Activated CD4-positive, alpha-beta T cell treated with anti-CD3 and anti-CD28 coated beads, Interleukin-2, amount 10 ng/mL, durations not matched to agents 7 days and 5 days (primary cell): ENCODE measurements at places on chromosomes 6 and 20. TPM values are rescaled to one million over a fixed set of nuclear protein-coding genes. Genes with fewer than 3 reads are reported as not detected.
A peak's percentile ranks its signal among the peaks of the same experiment; 100 is the strongest.

WFDC12 gene
- not detected for total RNA-seq

GRCh38 chr6:169933839-169934698, 182.6 kb downstream of the ERMARD start:
- H3K27ac ChIP-seq, result no peak overlapping the region
- no peak overlapping the region for H3K4me3 ChIP-seq
- no peaks in the 10 kb centered on the region for H3K4me1 ChIP-seq
- no peaks in the 10 kb centered on the region for H3K36me3 ChIP-seq

DNA sequence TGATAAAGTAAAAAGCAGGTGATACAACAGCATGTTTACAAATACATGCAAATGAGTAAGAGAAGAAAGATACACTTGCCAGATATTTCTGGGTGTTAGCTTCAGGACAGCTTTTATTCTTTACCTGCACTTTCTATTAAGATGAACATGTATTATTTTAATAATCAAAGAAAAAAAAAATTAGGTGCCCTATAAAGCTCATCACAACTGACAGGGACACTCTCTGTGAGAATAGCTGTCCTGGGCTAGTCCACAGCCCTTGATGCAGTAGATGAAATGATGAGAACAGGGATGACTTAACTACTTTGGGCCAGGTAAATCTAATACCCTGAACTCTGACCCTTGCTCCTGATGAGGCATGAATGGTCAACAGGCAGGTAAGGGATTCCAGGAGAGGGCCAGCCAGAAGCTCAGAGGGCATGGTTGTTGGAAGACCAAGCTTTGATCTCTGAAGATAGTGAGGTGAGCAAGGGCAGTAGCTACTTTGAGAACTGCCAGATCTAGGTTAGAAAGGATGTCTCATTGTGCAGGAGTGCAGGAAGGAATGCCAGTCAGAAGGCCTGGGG, 15.6 kb downstream of the NSFL1C start:
- H3K27ac ChIP-seq, result no peak overlapping the region
- no peak for DNase-seq

DNA sequence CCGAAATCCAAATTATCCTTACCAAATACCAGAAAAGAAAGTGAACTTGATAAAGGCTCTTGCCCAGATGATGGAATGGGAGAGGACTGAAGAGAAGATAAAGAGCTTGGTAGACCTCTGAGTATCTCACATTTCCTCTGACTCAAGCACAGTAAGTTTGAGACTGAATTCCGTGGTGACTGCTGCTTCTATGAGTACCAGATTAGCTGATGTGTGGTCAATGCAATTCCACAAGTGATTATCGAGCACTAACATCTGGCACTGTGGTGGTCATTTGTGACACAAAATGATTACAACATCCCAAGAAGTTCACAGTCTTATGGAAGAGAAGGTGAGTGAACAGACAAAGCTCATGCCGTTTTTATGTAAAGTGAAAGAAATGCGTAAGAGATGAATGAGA, 2.6 kb upstream of the RPS6KA2 start:
- peaks cover 24% of the 10 kb centered on the region for H3K4me1 ChIP-seq
- H3K27me3 ChIP-seq, result peaks cover 32% of the 10 kb centered on the region
- no peaks in the 10 kb centered on the region for H3K36me3 ChIP-seq

DNA sequence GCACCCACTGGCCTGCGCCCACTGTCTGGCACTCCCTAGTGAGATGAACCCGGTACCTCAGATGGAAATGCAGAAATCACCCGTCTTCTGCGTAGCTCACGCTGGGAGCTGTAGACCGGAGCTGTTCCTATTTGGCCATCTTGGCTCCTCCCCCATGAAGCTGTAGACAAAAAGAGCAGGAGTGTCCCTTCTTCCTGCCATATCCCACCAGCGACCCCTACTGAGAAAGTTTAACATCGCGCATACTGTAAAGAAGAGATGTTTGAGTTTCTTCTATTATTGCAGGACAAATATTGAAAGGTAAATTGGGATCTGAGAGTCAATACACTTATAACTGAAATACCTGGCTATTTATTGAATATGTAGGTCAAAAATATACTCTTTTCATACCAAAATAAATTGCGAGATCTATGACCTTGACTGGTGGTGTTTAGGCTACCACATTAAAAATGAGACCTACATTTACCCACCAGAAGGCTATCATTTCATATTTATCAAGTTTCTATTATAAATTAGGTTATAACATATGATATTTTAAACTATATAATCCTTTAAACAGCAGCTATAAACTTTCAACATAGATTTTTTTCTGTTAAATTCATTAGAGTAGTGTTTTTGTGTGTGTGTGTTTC, 586.3 kb downstream of the HTR1B start:
- DNase-seq, result no peak
- no peaks in the 10 kb centered on the region for H3K36me3 ChIP-seq
- H3K27ac ChIP-seq, result no peak overlapping the region
- no peaks in the 10 kb centered on the region for H3K4me1 ChIP-seq
- no peaks in the 10 kb centered on the region for H3K27me3 ChIP-seq

GRCh38 chr6:154360476-154360875, 3.9 kb upstream of the IPCEF1 start:
- H3K27ac ChIP-seq, result no peak overlapping the region
- H3K27me3 ChIP-seq, result peaks cover 25% of the 10 kb centered on the region
- H3K4me1 ChIP-seq, result peaks cover 9% of the 10 kb centered on the region
- no peak overlapping the region for H3K4me3 ChIP-seq

ARMH2 gene
- 2.3 TPM for total RNA-seq

TAF8 gene
- 60.2 TPM for total RNA-seq

TMEM74B gene
- total RNA-seq, result 0.10 TPM

- no peak overlapping the region for H3K27ac ChIP-seq
- no peak overlapping the region for H3K4me3 ChIP-seq
- H3K4me1 ChIP-seq, result peaks cover 5% of the 10 kb centered on the region
- no peaks in the 10 kb centered on the region for H3K36me3 ChIP-seq
- DNase-seq, result no peak
Observed at GRCh38 chr6:150314230-150315188, 54.3 kb upstream of the IYD start.

- H3K4me3 ChIP-seq, result no peak overlapping the region
- no peak for DNase-seq
- H3K4me1 ChIP-seq, result peaks cover 27% of the 10 kb centered on the region
- no peaks in the 10 kb centered on the region for H3K36me3 ChIP-seq
- H3K27ac ChIP-seq, result peak overlapping the region; percentile 61
- H3K27me3 ChIP-seq, result no peaks in the 10 kb centered on the region
Observed at GRCh38 chr20:53149148-53149889, 177.2 kb downstream of the TSHZ2 start.

COL12A1 gene
- total RNA-seq, result not detected

RAB23 gene
- total RNA-seq, result 3.5 TPM

LTB gene
- 585 TPM for total RNA-seq

DNA sequence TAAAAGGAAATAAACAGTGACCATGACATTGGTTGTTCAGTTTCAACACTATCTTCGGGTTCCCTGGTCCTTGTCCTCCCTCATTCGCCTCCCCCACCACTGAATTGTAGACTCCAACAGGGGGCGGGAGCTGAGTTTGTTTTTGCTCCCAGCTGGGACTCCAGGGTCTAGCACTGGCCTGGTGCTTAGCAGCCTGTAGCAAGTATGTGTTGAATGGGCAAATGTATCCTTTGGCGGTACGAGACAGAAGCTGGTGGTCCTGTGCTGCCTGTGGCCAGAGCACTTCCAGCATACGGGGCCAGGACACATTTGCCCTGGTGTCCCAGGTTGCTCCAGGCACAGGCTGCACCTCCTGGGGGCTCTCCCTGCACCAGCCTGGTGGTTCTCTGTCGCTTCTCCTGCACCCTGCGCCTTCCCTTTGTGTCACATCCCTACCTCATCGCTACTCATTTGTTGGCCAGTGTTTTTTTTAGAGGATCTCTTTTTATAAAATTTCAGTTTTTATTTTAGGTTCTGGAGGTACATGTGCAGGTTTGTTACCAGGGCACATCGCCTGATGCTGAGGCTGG, 40.1 kb downstream of the PHACTR3 start:
- no peak overlapping the region for H3K27ac ChIP-seq
- peaks cover 8% of the 10 kb centered on the region for H3K27me3 ChIP-seq
- no peak for DNase-seq
- H3K36me3 ChIP-seq, result no peaks in the 10 kb centered on the region
- H3K4me3 ChIP-seq, result no peak overlapping the region

DNA sequence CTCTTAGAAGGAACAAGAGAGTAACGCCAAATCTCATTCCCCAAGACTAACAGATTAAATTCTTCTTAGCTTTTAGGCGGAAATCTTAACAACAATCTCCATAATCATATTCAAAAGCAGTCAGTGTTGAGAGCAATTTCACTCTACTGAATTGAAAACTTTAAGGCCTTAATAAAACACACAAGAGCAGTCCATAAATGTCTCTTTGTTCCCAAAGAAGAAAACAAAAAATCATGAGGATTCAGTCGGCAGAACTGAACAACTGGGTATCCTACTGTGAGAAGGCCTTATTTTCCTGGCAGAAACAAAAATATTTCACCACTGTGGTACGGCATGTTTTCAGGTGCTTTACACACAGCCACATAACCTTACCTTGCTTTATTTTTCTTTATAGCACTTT, 14.4 kb downstream of the ABHD12 start:
- H3K36me3 ChIP-seq, result peaks cover 11% of the 10 kb centered on the region
- no peak overlapping the region for H3K4me3 ChIP-seq
- H3K27me3 ChIP-seq, result no peaks in the 10 kb centered on the region
- DNase-seq, result no peak
- H3K4me1 ChIP-seq, result peaks cover 4% of the 10 kb centered on the region

GRCh38 chr6:117399924-117400323, 25.8 kb downstream of the ROS1 start:
- H3K36me3 ChIP-seq, result no peaks in the 10 kb centered on the region
- DNase-seq, result no peak
- H3K4me3 ChIP-seq, result no peak overlapping the region

SLC17A4 gene
- total RNA-seq, result not detected

DNA sequence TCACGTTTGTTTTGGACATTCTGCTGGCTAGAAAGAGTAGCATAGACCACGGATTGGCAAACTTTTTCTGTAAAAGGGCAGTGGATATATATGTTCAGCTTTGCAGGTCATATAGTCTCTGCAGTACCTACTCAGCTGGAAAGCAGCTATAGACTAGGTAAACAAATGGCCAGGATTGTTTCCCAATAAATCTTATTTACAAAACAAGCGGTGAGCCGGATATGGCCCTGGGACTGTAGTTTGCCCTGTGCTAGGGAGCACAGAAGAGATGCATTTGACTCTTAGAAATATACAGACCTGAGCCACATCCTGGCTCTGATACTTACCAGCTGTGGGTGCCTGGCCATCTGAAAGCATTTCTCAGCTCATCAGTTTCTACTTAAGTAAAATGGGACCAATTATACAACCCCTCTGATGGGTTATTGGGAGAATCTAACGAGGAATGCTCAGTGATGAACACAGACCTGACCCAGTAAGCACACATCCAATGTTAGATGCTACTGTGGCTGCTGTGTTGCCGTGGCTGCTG, 120.7 kb downstream of the TSHZ2 start:
- H3K4me1 ChIP-seq, result peaks cover 4% of the 10 kb centered on the region
- no peak overlapping the region for H3K4me3 ChIP-seq
- no peak overlapping the region for H3K27ac ChIP-seq
- no peaks in the 10 kb centered on the region for H3K27me3 ChIP-seq

DNA sequence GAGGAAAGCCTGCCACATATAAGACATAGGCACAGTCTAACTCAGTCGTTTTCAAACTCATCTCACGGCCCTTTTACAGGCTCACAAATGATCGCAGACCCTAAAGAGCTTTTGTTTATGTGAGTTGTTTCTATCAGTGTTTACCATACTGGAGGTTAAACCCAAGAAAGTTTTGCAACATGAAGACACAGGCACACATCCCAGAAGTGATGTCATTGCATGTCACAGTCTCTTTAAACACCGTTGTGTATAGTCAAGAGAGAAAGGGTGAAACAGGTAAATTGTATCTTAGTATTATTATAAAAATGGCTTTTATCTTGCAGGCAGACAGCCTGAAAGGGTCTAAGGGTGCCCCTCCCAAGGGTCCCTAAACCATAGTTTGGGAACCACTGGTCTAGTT, 96.7 kb downstream of the BACH2 start:
- H3K27ac ChIP-seq, result peak overlapping the region; percentile 38
- no peak overlapping the region for H3K4me3 ChIP-seq
- H3K4me1 ChIP-seq, result peaks cover 64% of the 10 kb centered on the region
- no peak for DNase-seq
- H3K36me3 ChIP-seq, result peaks cover 65% of the 10 kb centered on the region
- H3K27me3 ChIP-seq, result no peaks in the 10 kb centered on the region

DNA sequence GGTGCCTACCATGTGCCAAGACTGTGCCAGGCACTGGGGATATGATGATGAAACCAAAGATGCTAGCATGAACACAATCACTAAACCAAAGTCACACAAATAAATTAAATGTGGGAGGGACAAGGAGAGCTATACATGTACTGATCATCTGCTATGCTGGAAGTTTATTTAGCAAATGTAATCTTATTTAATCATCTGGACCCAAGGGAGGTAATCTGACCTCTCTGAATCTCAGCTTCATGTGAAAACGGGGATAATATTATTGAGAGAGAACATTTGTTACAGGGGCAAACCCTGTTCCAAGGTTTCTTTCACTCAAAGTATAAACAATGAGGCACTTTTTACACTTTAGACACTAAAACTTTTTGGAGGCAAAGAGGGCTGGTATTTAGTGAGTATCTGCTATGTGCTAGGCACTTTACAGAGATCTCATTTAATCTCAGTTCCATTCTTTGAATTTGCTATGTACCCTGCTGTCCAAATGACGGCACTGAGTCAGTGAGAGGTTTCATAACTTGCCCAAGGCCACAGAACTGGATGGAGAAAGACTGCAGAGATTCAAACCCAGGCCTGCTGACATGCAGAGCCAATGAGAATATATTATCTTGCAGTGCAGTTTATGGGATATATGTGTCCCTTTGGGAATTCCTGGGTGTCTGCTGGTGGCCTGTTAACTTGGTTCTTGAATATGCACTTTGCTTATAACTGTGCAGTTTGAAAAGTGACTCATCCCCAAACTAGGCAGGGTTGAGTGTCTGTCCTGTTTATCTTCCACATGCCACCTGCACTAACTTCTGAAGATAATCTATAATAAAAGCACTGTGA, 3.3 kb upstream of the ASXL1 start:
- H3K36me3 ChIP-seq, result peaks cover 8% of the 10 kb centered on the region

GRCh38 chr6:127912914-127913313, 12.1 kb upstream of the THEMIS start:
- no peak overlapping the region for H3K4me3 ChIP-seq
- H3K27me3 ChIP-seq, result no peaks in the 10 kb centered on the region
- H3K27ac ChIP-seq, result no peak overlapping the region
- H3K4me1 ChIP-seq, result peaks cover 53% of the 10 kb centered on the region

GRCh38 chr20:8043687-8044282, 24.2 kb upstream of the TMX4 start:
- no peak overlapping the region for H3K27ac ChIP-seq
- peaks cover 24% of the 10 kb centered on the region for H3K27me3 ChIP-seq
- peak; percentile 59 for DNase-seq
- peaks cover 1% of the 10 kb centered on the region for H3K4me1 ChIP-seq

CLPSL1 gene
- not detected for total RNA-seq

DNA sequence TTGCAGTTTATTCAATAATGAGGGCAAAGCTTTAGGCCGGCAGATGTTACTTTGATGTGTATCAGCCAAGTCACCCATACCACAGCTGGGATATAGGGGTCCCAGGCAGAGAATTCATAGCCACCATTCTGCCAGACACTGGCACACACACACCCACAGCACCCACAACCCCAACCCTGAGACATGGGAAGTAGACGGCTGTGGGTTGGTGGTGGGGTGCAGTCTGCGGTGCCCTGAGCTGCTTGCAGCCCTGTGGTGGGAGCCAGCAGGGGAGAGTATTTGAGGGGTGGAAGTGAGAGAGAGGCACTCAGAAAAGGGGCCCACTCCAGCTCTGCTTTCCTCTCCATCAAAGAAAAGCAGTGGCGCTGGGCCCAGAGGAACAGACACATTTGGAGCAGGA, 125.3 kb downstream of the FOXO3 start:
- no peaks in the 10 kb centered on the region for H3K27me3 ChIP-seq
- no peak overlapping the region for H3K4me3 ChIP-seq
- no peak overlapping the region for H3K27ac ChIP-seq
- H3K36me3 ChIP-seq, result peaks cover 2% of the 10 kb centered on the region
- no peak for DNase-seq
- peaks cover 8% of the 10 kb centered on the region for H3K4me1 ChIP-seq
